ENCODE measurements at places on chromosomes 6 and 20.

DNA sequence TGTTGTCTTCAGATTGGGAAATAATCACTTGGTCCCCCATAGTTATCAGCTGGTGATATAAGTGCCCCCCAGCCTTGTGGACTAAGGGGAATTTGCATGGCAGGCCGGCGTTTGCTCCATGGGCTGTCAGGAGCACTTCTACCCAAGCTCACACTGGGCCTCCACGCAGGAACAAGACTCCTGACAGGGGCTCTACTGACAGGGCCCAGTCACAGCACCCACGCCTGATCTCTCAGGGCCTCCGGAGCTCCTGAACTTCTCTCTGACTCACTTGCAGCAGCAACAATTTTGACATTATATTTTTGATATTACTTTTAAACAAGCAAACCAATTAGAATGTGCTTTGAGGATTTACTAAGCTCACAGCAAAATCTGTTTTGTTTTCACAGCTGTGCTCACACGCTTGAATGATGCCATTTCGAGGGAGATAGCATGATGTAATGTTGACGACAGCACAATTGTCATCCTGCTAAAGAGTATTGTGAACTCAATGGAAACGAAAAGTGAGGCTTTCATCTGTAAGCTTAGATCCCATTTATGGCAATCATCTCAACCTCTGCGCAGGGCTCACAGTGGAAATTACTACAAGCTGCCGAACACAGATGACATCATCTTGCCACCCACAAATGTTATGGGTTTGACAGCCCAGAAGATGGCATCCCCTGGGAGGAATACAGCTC is 28.7 kb upstream of the TXNDC5 start:
- no peak for DNase-seq

DNA sequence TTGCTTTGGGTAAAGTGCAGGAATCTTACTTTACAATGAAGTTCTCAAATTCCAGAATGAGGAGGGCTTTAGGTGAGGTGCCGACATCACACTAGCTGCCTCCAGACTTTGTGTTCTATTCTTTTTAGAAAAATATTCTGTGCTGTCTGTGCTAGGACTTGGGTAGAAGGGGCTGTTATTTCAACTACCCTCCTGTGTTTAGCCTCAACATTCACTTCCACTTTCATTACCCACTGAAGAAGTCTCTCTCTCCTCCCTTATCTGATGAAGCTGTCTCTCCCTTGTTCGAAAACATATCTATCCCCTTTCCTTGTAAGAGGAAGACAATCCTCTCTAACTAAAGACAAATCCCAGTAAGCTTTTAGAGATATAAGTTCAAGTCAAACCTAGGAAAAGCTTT is 25.0 kb upstream of the BRPF3 start:
- DNase-seq = no peak

DNA sequence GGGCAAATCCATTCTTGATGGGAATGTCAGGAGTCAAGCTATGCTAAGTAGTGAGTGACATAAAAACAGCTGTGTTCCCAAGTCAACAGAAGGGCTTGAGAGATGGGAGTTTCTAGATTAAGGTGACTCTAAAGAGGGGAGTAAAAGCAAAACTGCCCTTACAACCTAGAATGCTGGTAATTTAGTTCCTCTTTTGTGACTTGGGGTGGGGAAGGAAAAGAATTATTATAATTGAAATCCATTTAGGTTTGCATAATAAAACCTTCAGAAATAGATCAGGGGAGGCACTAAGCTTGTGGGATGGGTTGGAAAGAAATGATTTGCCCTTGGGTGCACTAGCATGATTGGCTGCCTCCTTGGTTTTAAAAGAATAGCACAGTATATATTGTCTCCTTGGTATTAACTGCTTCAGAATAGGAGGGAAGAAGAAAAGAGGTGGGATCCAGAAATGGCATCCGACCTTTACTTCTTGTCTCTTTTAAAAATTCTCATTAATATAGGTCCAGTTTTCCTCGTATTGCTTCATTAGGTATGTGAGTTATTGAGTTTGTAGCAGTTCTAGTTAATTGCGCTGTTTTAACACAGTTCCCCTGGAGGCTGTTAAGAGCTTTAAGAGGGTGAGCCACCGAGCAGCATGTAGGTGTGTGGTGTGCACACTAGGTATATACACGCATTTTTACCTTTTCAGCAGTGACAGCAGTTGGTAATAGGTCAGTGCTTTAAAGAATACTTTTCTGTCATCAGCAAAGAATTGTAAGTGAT is 95.3 kb upstream of the VSTM2L start:
- DNase-seq = no peak

DNA sequence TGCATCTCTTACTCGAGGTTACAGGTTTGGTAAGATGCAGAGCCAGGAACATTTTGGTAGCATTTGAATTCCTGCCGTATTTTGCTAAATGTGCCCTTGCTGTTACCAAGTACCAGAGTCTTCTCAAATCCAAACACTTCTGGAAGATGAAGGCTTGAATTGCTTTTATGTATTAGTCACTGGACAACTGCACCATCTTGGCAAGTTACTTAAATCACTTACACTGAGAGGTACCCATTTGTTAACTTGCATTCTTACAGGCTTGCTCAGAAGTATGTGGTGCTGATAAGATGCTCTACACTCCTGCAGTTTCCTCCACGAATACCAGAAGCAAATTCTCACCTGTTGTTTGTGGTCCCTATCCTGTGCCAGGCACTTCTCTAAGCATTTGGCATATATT is 12.7 kb downstream of the IL22RA2 start:
- no peak for DNase-seq

DNA sequence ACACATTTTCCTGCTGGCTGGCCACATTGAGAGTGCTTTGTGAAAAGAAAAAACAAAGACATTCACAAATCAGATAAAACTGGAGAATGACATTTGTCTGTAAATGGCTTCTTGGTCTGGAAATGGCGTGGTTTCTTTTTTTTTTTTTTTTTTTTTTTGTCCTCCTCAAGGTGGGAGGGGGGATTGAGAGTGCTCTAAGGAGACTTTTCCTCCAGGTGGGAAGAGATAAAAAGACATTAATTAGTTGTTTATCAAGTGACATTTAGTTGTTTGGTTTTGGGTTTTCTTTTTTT is 40.4 kb downstream of the GNAS start:
- DNase-seq = no peak

DNA sequence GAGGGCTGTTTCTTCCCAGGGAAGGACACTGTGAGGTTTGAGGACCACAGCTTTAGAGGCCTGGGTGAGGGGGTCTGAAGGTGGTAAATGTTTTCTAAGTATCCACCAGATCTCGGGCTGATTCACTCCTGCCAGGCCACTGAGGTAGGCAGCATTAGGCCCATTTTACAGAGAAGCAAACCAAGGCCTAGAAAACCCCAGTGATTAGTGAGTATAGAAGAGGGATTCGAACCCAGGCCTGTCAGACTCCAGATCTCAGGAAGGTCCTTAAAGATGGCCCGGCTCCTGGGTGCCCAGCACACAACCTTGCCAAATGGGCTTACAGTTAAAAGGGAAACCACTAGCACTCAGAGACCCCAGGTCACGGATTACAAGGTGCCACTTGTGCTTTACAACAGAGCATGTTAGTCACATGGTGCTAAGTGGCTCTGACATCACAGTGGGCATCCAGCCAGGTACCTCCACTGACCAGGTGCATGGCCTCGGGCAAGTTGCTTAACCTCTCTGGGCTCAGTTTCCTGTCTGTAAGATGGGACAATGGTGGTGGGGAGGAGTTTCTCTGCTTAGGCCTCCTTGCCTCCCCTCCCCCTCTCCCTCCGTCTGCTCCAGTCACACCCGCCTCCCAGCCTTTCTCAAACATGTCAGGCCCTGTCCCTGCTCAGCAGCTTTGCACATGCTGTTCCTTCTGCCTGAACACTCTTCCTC is 18.8 kb upstream of the SIRPA start:
- no peak for DNase-seq

- no peak for DNase-seq
Observed at GRCh38 chr6:138450445-138450844, 46.4 kb downstream of the HEBP2 start.

DNA sequence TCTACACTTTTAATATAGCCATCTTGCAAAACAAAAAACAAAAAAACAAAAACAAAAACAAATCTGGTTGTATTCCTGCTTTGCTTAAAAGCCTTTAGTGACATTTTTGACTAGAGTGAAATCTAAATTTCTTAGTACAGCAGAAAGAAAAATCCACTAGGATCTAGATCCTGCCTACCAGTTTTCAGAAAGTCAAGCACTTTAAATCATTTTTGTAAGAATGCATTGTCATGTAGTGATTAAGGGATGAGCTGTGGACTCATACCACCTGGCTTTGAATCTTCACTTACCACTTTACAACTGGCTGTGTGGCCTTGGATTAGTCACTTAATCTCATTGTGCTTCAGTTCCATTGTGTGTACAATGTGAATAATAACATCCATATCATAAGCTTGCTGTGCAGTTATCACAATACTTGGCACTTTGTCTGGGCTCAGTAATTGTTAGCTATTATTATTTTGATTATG is 4.0 kb downstream of the MKKS start:
- DNase-seq = no peak

GRCh38 chr6:100472674-100473073 is 8.0 kb upstream of the SIM1 start:
- no peak for DNase-seq

- no peak for DNase-seq
Observed at GRCh38 chr6:18413381-18413780, 26.2 kb downstream of the RNF144B start.

DNA sequence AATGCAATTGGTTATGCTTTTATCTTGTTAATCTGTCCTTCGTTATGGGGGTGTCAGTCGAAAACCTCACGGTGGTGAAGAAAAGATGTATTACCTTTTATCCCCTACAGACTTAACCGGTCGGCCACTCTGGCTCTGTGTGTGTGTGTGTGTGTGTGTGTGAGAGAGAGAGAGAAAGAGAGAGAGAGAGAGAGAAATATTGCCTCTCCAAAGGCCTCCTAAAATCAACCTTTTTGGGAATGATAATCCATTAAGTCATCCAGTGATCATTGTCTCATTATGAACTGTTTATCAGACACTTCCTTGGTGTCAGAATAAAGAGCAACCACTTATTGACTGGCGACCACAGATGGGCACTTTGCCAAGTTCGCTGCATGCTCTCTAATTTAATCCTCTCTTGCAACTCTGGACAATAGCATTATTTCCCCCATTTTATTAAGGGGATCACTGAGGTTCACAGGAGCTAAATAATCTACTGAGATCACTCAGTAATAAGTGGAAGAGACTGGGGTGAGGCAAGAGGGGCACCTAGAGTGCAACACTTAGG is 30.7 kb downstream of the SLC35D3 start:
- no peak for DNase-seq

DNA sequence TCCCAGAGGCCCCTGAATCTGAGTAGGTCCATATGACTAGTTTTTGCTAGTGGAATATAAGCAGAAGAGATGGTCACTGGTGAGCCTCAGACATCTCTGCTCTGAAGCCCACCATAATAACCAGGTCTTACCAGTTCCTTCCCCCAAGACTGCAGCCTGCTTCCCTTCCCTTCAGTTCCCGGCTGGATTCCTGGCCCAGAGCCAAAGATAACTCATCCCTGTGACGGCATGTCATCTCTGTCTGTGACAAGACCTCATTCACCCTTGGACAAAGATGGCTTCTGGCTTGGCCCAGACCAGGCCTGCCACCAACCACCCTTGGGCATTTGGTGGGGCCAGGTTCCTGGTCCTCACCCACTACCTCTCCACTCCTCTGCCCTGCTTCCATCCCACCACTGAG is 145.5 kb upstream of the TOP1 start:
- no peak for DNase-seq

GRCh38 chr6:139126255-139126654 is 8.6 kb upstream of the HECA start:
- no peak for DNase-seq

GRCh38 chr6:56647172-56647762 is 4.6 kb upstream of the DST start:
- no peak for DNase-seq

- DNase-seq = no peak
Observed at GRCh38 chr20:48483334-48484066, 344.3 kb downstream of the PREX1 start.

DNA sequence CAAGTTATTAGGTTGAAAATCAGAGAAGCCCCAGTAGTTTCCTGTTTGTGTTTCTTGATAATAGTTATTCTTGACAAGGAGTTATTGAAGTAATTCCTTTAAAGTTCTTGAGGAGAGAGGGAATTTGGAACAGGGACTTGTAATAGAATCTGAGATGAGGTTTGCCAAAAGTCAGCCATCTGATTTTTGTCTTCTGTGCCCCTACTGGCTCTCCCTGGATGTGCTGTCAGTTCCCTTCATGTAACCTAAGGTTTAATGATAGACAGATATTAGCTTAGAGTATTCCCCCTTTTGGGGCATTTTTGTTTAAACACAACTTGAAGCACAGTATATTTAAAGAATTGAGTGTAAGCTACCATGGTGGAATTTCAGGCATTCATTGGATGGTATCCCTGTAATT is 71.4 kb downstream of the CARMIL1 start:
- no peak for DNase-seq

GRCh38 chr20:36852187-36852586 is 23.8 kb upstream of the TLDC2 start:
- peak; percentile 61 for DNase-seq

DNA sequence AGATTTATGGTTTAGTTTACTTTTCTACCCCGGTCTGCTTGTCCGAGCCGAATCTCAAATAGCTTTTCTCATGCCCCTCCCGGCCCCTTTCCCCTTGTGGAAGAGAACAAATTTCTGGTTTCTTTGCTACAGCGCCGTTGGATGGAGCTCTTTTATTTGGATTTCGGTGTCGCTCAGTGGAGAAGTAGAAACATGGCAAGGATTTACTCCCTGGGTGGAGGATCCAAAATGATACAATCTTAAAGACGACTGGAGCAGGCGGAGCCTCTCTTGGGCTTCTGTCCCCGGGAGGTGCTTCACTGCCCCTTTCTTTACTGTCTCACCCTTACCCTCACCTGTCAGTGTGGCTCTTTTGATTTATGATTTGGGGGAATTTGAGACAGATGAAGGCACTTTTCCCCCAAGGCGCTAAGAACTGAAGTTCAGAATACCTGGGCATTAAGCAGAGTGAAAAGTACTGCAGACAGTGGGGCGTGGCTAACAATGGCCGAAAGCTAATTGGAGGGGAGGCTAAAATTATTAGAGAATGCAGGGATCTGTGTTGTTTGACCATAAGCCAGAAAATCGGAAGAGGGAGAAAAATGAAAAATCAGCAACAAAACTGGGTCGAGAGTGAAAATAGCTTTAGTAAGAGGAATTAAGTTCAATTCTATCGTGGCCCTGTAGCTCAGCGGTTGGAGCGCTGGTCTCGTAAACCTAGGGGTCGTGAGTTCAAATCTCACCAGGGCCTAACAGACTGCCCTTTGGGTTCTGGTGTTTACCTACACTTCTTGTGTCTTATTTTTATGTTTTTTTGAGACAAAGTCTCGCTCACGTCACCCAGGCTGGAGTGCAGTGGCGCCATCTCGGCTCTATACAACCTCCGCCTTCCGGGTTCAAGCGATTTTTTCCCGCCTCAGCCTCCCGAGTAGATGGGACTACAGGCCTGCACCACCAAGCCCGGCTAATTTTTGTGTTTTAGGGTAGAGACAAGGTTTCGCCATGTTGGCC is 145.1 kb upstream of the ZNF184 start:
- no peak for DNase-seq

GRCh38 chr6:99189823-99190721 is 159.4 kb downstream of the FAXC start:
- DNase-seq = no peak

- DNase-seq = no peak
Observed at GRCh38 chr6:148799647-148800046, 52.8 kb downstream of the UST start.

GRCh38 chr6:40419377-40419776 is 167.8 kb downstream of the LRFN2 start:
- no peak for DNase-seq

- no peak for DNase-seq
Observed at GRCh38 chr6:5746759-5747130, 260.0 kb downstream of the NRN1 start.

- DNase-seq = no peak
Observed at GRCh38 chr20:5820738-5821137, 70.5 kb downstream of the SHLD1 start.
